ENCODE measurements at places on chromosomes 5 and 9.

- no peak for DNase-seq
Measured at GRCh38 chr9:109329638-109330258, 8.9 kb upstream of the EPB41L4B start.

DNA sequence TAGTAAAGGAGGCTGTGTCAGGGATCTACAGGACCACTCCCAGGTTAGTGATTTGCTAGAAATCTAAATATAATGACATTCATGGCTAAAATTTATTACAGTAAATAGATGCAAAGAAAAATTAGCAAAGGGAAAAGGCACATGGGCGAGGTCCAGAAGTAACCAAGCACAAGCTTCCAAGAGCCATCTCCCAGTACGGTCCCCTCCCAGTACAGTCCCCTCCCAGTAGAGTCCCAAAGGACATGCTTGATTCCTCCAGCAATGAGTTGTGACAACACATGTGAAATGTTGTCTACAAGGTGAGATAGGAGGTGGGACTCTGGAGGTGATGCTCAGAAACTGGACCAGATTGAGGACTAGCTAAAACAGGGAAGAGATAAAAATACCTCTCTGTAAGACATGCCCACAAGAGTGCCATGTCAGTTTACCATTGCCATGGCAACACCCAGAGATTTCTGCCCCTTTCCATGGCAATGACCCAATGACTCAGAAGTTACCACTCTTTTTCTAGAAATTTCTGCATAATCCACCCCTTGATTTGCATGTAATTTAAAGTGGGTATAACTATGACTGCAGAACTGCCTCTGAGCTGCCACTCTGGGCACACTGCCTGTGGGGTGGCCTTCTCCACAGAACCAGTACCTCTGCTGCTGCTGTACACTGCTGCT lies 27.9 kb upstream of the CEMIP2 start:
- no peak for DNase-seq

DNA sequence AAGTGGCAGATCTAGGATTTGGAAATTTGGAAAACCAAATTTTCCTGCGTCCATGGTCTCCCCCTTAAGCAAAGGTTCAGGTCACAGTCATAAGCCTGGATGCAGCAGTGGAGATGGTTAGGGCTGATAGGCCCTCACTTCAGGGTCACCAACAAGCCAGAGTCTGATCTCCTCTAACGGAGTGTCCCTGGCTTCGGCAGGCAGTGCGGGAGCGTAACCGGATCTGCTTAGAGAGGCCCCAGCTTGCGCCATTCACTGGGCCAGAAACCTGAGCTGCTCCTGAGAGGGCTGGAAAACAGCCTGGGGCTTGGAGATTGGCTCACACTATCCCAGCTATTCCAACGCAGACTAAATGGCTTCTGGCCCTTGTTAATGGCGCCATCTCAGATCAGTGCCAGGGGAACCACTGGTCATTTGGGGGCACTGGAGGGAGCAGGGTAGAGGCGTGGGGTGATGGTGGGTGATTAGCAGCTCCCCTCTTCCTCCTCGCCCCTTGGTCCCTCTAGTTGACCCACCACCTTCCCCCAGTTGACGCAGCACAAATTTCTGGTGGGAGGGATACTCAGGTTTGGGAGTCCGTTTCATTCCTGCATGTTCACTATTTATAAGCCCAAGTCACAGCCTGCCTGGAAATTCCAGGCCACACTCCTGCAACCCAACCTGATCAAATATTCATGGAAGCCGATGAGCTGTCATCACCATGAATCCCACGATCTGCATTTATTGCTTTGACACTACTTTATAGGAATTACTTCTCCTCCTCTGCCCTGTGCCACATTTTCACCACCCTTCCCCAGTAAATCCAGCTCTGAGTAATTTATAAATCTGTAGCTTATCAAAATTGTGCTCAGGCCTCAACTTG lies 134.6 kb upstream of the CPEB4 start:
- DNase-seq, result no peak

DNA sequence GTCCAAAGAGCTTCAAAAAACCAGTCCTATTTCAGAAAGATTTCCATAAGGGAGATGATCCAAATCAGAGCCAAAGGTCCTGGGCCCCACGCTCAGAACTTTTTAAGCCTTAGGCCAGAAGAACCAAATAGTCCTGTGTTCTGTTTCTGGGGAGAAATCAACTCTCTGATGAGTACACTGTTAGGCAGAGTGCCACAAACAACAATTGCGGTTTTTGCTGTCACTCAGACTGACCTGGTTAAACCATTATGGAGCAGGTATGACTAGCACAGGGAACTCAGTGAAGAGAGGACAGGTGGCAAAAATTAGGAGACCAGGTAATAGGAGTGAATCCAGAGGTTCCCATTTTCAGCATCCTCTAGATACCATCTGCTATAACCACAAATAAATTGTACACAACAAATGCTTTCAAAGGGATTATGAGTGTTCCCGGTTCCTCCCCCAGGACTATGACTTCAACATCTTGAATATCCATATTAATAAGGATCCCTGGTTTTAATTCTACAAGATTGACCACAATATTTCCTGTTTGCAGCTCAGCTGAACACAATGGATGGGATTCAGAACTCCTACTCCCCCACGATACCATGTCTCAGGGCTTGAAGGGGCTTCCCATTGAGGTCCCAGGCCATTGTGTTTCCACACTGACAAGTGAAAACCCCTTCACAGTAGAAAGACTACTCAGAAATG lies 52.1 kb upstream of the FREM1 start:
- no peak for DNase-seq

DNA sequence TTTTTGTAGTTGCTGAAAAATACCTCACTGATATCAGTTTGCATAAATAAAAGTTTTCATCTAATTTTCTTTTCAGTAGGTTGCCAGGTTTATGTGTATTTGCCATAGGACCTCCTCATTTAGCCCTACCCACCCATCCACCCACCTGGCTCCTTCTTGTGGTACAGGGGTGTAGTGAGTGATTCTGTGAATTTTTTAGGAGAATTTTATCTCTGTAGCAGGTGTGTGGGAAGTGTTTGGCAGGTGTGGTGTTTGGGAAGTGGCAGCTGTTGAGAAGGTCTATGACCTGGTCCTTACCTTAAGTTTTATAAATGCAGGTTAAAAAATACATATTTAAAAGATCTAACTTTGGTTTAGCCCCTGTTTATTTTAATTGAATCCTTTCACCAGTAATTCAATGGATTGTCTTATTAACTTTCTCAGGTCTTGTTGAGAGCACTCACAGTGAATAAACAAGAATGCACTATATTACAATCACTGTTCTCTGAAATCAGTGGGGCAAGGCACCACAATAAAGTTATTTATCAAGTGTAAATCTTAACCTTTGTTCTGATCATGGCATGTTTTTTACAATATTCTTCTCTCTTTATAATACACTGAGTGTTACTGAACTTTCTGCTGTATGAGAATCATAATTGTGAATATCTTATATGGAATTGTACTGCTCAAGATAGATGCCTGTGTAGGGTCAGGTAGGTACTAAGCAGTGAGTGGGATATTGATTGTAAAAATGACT lies 189.1 kb downstream of the WDR70 start:
- DNase-seq, result no peak

All from GM13977 (cell line).